ENCODE measurements at places on chromosomes 16 and 17.

DNA sequence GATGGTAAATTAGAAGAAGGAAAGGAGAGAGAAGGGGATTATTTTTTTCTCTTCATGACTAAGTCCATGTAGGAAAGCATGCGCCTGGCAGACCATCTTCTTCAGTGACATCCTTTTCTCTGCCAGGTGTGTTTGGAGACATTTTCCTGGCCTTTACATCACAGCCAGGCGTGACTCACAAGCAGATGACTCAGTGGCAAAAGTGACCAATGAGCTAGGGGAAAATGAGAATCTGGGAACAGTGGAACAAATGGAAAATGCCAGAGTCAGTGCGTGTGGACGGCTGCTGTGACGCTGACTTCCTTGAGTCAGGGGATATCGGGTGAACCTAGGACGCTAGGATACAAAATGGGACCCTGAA lies 9.4 kb downstream of the KIAA0513 start:
- DNase-seq: no peak

DNA sequence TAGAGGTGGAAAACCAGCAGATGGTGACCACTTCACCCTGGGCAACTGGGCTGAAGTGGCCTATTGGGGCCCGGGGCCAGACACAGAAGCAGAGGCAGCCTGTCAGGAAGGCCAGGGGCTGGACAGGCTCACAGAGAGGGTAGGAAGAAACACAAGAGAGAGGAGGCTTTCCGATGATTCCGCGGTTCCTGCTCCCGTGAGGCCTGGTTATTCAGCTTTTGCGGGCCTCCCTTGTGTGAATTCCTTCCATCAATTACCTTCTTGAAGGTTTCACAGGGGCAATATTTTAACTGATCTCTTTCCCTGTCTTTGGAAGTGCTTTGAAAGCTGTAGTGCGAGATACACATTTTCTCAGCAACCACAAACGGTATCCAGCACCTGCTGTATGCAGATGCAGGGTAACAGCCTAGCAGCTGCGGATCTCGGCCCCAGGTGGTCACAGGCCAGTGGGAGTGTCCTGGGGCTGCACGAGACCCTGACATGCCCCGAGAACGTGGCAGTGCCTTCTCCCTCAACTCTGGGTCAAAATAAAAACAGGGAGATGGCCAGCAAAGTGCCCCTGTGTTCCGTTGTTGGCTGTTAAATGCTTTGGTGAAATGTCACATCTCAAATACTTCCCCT lies 11.6 kb upstream of the CMIP start:
- no peak for DNase-seq

GRCh38 chr17:80512233-80512632 lies 32.4 kb upstream of the RPTOR start:
- DNase-seq: no peak

DNA sequence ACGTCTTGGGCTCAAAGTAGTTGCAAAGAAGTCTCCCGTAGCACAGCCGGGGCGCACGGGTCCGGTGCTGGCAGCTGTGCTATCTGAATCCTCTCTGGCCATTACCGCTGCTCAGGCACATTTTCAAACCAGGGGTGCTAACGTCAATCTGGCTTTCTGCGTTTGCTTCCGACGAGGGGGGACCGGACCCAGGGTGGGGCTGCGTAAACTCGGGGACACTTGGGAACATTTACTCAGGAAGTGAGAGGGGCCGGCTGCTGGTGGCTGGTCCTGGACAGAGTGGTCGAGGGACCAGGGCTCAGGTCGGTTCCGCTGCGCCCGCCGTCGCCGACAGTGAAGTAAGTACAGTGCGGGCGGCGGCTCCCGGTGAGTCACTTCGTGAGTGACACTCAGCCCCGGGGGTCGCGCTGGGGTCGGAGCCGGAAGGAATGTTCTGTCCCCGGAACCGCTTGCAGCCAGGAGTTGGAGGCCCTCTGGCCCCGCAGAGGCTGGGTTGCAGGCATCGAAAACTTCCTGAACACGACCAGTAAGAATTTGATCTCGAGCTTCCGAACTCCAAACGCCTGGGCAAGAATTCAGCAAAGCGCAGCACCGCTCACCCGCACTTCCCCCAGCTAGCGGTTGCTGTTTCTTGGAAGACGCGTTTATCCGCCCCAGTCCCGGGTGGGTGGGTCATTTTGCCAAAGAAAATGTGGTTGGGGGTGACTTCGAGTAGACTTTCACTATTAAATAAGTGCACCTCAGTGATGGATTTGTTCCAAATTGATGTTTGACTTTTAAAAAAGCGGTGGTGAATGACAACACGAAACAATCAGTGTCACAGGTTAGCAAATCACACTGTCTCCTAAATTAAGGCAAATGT lies 1.4 kb upstream of the HS3ST3B1 start:
- DNase-seq: peak; percentile 40

- no peak for DNase-seq
Observed at GRCh38 chr17:76679239-76679638, 31.5 kb downstream of the MXRA7 start.

GRCh38 chr17:37134050-37134449 lies 185.3 kb downstream of the AATF start:
- DNase-seq: no peak

- no peak for DNase-seq
Observed at GRCh38 chr17:72984145-72984925, 108.2 kb downstream of the SLC39A11 start.

GRCh38 chr17:10843811-10844210 lies 5.9 kb upstream of the PIRT start:
- DNase-seq: no peak

DNA sequence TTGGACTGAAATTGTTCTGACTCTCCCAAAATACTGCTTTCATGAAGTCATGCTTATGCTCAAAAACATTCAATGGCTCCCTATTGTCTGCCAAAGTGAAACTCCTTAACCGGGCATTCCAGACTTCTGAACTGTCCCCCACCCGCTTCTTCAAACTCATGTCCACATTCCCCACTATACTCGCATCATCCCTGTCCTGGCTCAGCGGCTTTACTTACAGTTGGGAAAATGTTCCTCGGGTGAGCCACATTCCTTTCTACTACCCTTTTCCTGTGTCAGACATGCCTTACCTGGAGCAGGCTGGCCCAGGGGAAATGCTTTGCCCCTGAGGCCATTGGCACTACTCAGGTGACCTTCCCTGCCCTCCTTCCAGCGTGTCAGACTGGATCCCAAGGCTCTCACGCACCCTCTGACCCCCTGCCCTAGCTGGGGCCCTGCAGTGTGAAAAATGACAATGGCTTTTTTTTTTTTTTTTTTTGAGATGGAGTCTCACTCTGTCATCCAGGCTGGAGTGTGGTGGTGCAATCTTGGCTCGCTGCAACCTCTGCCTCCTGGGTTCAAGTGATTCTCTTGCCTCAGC lies 5.3 kb downstream of the CYGB start:
- DNase-seq: no peak

- no peak for DNase-seq
Observed at GRCh38 chr16:5451641-5452040, 354.0 kb upstream of the EEF2KMT start.

GRCh38 chr17:80969030-80969673 lies 22.5 kb upstream of the CHMP6 start:
- DNase-seq: no peak

GRCh38 chr16:23975293-23975692 lies 139.5 kb downstream of the PRKCB start:
- no peak for DNase-seq

DNA sequence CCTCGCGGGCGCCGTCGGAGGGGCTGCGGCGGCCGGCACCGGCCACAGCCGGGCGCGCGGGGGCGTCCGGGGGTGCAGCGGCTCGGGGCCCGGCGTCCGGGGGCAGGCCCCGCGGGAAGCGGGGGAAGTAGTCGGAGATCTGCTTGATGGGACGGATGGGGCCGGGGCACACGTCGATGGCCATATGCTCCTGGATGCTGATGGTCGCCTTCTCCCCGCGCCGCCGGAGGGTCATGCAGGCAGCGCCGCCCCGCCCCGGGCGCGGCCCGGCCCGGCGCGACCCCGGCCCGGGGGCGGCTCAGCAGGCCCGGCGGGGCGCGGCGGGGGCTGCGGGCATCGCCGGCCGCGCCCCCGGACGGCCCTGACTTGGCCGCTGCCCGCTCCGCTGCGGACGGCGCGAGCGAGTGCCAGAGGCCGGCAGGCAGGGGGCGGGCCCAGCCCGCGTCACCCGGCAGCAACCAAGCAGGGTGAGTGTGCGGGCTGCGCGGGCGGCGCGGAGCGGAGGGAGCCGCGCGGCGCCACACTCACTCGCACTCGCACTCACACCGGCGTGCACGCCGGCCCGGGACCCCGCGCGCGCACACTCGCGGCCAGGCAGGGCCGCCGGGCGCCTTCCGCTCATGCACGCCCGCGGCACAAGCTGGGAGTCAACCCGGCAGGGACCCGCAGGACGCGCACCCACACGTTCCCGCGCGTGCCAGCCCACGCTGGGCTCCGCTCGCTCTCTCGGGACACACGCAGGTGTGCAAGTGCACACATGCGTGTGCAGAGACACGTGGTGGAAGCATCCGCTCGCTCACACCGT lies at the start of gene DOC2B:
Gene DOC2B (minus strand): TSS at position 406 of the 805 bp plus-strand sequence. CDS start 171 bp downstream, at position 235.
- DNase-seq: no peak

- no peak for DNase-seq
Observed at GRCh38 chr17:48960834-48961515, 7.4 kb downstream of the GIP start.

- no peak for DNase-seq
Observed at GRCh38 chr16:20822521-20823325, 16.4 kb downstream of the REXO5 start.

GRCh38 chr17:44972953-44973352 lies 4.8 kb upstream of the C1QL1 start:
- DNase-seq: no peak

- DNase-seq: no peak
Observed at GRCh38 chr16:2811703-2812471, 5.2 kb upstream of the PRSS21 start.

GRCh38 chr17:66712453-66712852 lies 122.5 kb upstream of the CACNG5 start:
- no peak for DNase-seq

DNA sequence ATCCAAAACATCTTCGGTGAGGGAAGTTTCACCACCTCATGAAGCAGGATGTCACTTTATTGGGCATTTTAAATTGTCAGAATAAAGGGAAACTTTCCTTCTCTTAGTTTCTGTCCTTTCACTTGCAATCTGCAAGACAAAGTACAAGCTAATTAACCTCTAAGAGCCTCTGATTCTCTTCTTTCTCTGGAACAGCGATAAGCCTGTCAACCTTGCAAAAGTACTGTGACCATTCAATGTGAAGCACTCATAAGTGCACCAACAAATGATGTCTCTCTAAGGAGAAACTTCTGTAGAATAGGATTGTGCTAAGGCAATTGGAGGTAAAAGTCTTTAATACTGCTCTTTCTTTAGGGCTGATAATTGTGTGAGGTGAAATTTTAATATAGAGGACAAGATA lies 1622.3 kb downstream of the CDH8 start:
- DNase-seq: no peak

DNA sequence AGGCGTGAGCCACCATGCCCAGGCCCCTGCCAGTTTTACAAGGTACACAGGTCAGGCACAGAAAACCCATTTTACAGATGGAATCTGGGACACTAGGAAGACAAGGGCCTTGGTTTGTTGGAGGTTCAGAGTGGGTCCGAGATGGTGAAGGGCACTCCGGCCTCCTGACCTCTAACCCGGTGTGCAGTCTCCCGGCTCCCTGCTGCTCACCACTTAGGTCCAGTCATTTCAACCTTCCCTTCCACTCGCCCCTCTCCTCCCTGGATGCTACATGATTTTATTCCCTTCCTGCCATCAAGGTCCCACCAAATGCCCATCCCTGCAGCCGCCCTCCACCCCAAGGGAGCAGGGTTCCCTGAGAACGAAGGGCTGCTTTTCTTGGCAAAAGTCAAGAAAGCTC lies 8.7 kb downstream of the ITGAX start:
- DNase-seq: no peak

- DNase-seq: no peak
Observed at GRCh38 chr17:50904518-50905459, 38.6 kb upstream of the TOB1 start.

DNA sequence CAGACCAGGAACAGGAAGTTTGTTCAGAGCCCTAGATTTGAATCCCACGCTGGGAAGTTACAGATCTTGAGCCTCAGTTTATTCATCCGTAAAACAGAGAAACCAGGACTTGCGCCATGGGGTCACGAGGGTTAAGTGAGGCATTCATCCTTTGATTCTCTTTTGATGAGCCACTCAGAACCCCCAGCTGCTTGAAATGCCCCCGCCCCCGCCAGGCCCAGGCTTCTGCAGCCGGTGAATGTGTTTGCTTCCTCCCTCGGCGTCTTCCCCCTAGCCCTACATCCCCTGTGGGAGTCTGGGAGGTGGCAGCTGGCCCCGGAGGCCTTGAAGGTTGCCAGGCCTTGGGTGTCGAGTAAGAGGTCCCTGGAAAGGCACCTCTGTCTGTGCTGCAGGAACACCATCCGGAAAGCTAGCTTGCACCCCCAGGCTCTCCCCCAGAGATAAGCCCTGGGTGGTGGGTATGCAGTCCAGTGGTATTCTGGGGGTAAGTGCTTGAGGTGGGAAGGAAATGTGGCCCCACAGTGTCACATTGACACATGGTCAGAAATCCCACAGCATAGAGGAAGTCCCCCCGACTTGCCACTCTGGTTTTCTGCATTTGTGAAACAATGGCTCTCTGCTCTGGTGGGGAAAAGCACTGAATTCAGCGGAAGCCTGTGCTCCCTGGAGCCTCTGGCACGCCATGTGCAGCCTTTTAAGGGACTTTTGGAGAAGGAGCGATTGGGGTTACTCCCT lies 14.9 kb downstream of the IRF8 start:
- DNase-seq: no peak

GRCh38 chr16:20259541-20259940 lies 67.8 kb downstream of the GP2 start:
- DNase-seq: no peak

DNA sequence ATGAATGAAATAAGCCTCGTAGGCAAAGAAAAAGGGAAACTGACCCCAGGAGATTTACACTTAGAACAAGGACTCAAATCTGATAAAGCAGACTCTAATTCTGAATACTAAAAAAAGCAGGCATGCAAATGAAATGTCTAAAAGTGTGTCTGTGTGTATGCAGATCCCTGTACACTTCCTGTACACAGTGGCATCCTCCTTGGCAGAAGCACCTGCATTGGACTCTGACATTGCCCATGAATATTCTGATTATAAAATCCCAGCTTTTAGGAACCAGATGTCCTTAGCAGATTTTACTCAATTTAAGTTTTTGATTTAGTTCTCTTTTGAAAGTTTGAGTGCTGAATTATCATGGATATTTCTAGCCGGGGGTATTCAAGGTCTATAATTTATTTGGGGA lies 306.0 kb upstream of the CDH8 start:
- no peak for DNase-seq

GRCh38 chr16:88306860-88307545 lies 75.8 kb upstream of the ZNF469 start:
- DNase-seq: no peak

GRCh38 chr16:83619381-83620150 lies 188.2 kb upstream of the HSBP1 start:
- DNase-seq: no peak
